ENCODE measurements at places on chromosomes 1 and 21.

DNA sequence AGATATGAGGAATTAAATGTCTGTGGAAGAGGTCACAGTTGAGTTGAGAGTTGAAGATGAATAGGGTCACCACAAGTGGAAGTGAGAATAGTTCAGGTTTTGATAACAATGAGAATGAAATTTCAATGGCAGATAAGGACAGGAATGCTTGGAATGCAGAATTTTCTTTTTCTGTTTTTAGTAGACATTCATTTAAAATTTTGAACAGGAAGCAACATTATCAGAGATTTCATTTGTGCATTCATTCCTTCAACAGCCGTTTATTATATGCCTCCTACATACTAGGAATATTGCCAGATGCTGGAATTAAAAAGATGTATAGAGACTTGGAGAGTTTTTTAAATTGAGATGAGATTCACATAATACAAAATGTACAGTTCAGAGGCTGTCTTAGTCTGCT is 126.8 kb downstream of the ITSN1 start:
- DNase-seq, result no peak

GRCh38 chr1:20164694-20165202 is 21.1 kb upstream of the UBXN10 start:
- no peak for DNase-seq

- no peak for DNase-seq
Observed at GRCh38 chr1:185500001-185500626, 183.1 kb upstream of the IVNS1ABP start.

- no peak for DNase-seq
Observed at GRCh38 chr1:25994402-25995150, 3.3 kb downstream of the PAFAH2 start.

GRCh38 chr1:180085331-180085730 is 69.3 kb upstream of the QSOX1 start:
- DNase-seq, result no peak

- DNase-seq, result no peak
Observed at GRCh38 chr1:46571691-46572225, 20.3 kb upstream of the KNCN start.

DNA sequence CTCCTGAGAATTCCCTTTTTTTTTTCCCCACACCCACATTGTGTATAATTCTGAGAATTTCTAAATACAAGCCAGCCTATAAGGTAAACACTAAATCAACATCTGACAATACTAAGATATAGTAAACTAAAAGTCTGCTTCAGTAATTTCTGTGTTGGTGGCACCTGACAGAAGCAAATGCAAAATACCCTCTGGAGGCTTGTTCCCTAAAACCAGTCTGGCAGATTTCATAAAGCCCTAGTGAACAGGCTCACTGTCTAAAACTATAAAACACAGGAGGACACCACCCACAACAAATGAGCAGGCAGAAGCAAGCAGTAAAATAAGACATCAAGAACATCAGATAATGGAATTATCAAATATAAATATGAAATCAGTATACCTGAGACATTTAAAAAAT is 11.5 kb downstream of the TRIM33 start:
- DNase-seq, result no peak

GRCh38 chr1:245694753-245695195 is 540.0 kb downstream of the KIF26B start:
- DNase-seq, result no peak

DNA sequence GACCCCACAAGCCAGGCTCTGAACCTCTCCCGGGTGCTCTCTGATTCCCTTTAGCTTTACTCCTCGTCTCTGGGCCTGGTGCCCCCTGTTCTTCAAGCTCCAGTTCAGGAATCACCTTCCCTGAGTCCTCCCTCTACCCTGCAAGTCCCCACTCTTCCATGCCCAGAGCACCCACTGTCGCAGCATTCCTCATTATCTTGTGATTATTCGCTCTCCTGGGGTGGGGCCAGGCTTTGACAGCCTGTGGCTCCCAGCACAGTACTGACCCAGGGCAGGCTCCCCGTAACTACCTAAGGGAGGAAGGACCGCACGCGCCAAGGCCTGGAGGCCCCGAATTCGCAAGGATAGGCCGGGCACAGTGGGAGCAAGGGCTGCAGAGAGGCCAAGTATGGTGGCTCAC is 734 bp upstream of the C1orf210 start:
- no peak for DNase-seq

GRCh38 chr1:38005195-38006007 is at the start of gene FHL3:
FHL3 (minus strand) TSS chr1:38005514; CDS start chr1:37999412, 6,102 bp downstream.
- no peak for DNase-seq

DNA sequence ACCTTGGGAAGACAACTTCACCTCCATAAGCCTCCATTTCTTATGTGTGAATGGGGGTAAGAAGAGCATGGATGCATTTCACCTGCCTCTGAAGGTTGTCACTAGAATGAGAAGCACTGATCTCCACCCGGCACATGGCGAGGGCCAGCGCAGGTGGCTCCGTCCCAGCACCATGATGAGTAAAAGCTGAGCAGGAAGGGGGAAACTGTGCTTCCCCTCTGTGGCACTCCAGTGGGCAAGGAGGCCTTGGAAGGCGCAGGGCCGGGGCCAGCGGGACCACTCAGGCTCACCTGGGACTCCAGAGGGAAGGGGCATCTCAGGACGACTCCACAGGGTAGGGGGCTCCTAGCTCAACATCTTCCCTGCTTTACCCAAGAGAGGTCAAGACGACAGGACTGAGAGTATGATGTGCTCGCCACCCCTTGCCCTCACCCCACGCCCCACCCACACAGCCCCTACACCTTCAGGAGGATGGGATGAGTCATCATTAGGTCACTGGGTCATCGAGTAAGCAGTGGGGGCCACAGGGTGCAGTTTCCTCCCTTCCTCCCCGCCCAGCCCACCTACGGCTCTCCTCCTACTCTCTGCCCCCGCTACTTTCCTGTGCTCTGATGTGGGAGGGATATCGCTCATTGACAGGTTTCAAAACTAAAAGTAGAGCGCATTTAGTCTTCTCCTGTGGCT is 112.1 kb downstream of the HIVEP3 start:
- DNase-seq, result no peak

DNA sequence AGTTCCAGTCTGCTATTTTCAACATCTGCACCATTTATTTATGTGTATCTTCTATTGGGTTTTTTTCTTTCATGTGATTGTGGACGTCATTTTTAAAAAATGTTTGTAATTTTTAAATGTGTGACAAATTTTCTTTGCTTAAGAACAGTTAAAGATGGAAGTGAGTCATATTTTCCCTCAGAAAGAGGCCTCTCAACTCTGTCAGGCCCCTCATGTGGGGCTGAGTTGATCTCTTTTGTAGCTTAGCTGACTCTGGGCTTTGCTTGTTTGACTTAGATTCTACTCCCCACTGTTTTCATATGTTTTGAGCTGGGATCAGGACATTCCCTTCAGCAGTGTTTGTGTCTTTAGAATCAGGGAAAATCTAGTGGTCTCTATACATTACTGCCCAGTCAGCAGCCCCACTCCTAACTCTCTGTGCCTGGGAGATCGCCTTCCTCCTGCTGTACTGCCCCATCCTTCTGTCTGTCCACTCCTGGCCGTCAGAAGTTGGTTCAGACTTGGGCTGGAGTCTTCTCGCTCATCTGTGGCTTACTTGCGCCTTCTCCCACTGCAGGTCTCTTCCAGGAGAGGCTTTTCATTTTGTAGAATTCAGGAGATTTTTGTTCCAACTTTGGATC is 137.4 kb downstream of the DYRK1A start:
- no peak for DNase-seq

GRCh38 chr1:157696966-157697628 is 3.5 kb downstream of the FCRL3 start:
- DNase-seq, result no peak

DNA sequence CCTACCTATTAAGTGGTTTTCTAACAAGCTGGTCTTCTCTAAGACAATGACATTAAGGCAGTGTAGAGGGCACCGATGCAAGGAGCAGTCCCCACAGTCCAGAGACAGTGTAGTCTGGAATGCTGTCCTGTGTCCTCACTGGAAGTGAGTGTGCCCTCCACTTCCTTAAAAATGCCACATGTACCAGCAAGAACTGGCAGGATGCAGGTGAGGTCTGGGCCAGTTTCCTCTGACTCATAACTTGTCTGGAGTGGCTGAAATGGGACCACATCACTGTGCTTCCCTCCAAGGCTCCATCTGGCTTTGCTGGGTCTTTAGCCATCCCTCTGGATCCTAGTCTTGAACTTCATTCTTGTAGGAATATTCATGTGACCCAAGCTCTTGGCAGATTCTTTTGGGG is 170.5 kb upstream of the KIAA0040 start:
- DNase-seq, result no peak

DNA sequence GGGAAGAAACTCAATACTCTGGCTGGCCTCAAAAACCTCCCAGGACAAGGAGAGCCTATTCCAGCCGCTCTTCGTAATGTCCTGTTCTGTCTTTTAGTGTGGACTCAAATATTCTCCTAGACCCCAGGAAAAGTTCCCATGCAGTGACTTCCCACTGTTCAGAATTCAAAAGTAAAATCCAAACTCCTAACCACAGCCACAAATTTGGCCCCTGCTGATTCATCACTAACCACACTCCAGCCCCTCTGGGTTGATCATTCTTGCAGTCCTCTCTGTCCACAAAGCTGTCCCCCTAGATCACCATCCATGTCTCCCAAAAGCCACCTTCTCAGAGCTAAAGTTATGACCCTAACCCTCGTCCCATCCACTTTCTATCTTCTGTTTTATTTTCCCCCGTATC is 5.1 kb downstream of the CTNNBIP1 start:
- DNase-seq, result no peak

GRCh38 chr1:219574484-219575087 is 38.3 kb downstream of the ZC3H11B start:
- DNase-seq, result peak; percentile 57

GRCh38 chr1:21149430-21149854 is 27.3 kb downstream of the EIF4G3 start:
- no peak for DNase-seq

GRCh38 chr1:171210355-171210754 is 25.3 kb downstream of the FMO2 start:
- DNase-seq, result peak; percentile 20

- no peak for DNase-seq
Observed at GRCh38 chr1:245589316-245589715, 434.5 kb downstream of the KIF26B start.

- DNase-seq, result no peak
Observed at GRCh38 chr1:67651031-67651430, 34.0 kb upstream of the GADD45A start.

- no peak for DNase-seq
Observed at GRCh38 chr1:32485554-32486255, 20.8 kb downstream of the ZBTB8B start.

DNA sequence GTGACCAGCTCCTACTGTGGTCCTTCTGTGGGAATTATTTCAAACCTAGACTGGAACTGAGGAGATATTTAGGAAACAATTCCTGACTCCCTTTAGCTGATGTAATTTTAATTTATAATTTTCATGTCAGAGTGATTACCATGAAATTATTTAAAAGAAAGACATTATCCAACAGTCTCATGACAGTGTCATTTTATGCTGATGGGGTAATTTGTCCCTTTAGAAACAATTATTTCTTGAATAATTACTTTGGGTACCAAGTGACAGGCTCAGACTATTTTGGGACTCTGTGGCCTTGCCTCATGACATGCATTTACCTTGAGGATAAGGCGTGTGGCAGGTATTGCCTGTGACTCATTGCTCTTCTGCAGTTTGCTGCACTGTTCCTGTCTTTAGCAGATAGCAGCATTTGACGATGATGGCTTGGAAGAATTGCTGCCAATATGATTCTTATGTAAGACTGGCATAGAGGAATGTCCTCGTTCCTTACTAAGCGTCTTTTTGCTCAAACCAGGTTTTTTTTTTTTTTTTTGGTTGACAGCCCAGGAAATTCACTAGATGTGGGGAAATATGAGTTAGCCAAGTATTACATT is 206.0 kb upstream of the HMCN1 start:
- no peak for DNase-seq

Data from ELF-1 (cell line).